ENCODE measurements at places on chromosomes 7 and 10.

- DNase-seq, result no peak
Measured at GRCh38 chr10:80281784-80282765, 7.4 kb downstream of the MAT1A start.

DNA sequence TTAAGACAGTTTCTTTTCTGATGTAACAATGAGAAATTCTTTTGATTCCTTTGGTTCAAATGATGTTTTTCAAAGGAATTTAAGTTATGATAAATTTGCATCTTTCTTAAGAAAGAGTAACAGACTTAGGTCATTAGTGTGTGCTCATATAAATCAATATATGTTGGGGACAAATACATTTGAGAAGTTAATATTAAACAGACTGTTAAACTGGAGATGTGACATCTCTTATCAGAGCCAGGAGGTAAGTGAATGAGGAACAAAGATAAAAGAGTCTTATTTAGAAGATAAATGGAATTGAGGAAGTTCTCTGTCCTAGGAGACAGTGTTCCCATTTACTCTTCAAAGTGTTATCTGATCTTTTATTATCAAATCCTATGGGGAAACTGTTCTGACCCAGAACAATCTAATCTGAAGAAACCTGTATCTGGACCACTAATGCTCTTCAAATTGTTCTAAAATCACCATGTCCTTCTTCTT is 104.8 kb upstream of the LAMB4 start:
- peak; percentile 64 for DNase-seq

DNA sequence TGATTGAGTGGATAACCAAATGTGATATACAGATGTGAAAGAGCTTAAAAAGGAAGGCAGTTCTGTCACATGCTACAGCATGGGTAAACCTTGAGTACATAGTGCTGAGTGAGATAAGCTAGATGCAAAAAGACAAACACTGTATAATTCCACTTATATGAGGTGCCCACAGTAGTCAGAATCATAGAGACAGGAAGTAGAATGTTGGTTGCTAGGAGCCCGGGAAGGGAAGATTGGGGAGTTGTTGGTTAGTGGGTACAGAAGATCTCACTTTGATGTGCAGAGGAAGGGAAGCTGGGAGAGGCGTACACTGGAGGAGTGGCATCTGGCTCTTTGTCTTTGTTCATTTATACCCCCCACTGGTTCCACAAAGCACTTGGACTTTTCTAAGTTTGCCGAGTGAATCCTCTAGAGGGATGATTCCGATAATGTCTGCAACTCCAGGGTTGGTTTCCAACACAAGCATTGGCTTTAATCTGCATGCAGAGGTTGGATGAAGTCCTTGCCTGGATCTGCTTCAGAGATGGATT is 39.5 kb downstream of the TSPAN14 start:
- DNase-seq, result peak; percentile 80

DNA sequence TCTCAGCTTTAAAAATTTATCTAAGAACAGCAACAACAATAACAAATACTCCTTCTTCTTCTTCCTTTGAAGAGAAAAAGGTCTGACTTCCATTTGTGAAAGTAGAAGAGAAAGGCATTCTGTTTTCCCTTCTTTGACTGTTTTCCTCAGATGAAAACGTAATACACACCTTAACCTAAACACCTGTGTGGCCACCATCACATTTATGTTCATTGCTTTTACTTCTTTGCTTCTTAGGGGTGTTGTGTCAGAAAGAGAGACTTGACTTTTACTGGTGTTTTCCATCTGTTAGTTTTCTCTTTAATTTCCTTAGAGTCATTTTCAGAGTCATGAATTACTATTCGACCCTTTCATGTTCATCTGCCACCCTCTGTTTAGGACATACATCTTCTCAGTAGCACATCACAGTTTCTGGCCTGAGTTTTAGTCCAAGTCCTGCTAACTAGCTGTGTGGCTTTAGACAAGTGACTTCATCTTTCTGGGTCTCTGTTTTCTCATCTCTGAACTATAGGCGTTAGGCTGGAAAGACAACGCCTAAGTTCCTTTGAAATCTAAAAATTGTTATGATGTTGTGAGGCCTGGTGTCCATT is 283.8 kb downstream of the GATA3 start:
- DNase-seq, result no peak

- no peak for DNase-seq
Measured at GRCh38 chr7:36130236-36130945, 22.7 kb upstream of the EEPD1 start.

GRCh38 chr7:66123175-66123528 is 8.5 kb downstream of the CRCP start:
- DNase-seq, result no peak

DNA sequence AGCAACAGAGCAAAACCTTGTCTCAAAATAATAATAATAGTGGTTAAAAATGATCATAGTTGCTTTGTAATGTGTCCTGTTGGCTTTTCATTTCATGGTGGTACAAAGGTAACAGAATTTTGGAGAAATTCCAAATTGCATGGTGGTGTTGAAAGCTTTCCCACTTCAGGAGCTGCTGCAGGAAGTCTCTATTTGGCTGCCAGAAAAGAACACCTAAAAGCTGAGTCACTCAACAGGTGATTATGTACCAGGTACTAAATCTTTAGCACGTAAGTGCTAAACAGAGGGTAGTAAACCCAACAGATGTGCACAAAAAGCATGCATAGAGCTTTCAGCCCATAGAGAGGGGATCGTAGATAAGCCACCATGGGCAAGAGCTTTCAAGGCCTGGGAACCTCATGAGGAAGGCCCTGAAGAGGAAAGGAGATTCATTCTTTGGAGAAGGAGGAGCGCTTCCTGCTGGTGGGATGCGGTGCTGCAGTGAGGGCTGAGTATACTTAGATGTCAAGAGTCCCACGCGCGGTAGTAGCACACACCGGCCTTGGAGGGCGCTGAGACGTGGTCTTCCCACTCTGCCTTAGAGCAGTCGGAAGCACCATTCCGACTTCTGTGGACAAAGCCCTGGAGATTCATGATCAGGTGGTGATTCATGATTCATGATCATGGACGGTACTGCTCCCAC is 118.7 kb downstream of the RALA start:
- DNase-seq, result peak; percentile 34
